Activated CD4-positive, alpha-beta T cell treated with anti-CD3 and anti-CD28 coated beads, Interleukin-2, Interleukin-6, amounts not matched to agents 100 ng/mL and 50 ng/mL, durations not matched to agents 16 hours and 8 hours (primary cell): ENCODE measurements at places on chromosomes 16 and 17.

DNA sequence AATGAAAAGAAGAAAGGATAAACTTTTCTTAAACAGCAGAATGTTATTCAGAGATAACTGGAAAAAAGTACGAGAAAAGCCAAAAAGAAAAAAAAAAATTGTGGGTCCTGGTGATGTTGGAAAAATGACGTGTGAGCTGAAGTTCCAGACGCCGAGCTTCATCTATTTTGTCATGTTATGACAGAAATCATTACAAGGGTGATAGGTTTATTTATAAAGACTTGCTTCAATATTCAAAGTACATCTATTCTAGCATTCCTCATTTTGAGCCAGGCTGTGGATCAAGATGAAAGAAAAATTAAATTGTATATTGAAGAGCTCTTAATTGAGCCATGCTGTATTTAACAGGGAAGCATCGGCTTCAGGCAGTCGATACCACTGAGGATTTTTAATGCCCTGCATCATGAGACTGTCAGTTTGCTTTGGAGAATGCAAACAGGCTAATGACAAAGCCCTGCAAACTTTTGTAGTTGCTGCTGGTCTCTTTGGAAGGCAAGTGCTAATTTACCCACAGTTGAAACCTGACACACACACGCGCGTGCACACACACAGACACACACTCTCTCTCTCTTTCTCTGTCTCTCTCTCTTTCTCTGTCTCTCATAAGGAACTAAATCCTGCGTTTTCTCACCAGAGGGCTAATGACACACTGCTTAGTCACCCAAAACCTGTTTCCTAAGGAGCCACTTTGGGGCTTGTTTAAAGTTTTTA lies 110.7 kb downstream of the WWOX start:
- DNase-seq = no peak

DNA sequence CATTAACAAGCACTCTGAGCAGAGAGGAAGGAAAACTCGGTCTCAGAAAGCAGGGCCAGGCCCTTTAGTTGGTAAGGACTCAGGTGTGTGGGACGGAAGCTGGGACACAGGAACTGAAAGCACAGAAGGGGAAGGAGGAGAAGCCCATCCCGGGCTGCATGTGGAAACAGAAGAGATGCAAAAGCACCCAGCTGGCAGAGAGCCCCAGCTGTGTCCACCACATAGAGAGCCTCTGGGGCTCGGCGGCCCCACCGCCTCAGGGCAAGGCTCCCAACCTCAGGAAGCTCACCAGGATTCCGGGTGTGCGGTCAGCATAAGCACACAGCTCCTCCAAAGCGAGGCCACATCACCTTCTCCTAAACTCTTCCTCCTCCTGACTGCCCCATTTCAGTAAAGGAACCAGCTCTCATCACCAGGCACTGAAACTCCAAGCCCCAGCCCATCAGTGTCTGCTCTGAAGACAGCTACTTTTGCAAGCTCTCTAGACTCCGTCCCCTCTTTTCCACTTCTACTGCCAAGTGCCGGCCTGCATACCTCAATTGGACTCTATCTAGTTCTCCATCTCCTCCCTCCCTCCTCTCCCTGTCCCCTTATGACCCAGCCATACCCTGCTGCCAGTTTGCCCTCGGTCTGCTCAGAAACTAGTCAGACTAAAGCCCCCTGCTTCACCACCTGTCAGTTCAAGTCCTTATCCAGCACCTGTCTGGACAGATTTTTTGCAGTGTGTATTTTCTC lies 6.0 kb downstream of the ST3GAL2 start:
- DNase-seq = no peak

DNA sequence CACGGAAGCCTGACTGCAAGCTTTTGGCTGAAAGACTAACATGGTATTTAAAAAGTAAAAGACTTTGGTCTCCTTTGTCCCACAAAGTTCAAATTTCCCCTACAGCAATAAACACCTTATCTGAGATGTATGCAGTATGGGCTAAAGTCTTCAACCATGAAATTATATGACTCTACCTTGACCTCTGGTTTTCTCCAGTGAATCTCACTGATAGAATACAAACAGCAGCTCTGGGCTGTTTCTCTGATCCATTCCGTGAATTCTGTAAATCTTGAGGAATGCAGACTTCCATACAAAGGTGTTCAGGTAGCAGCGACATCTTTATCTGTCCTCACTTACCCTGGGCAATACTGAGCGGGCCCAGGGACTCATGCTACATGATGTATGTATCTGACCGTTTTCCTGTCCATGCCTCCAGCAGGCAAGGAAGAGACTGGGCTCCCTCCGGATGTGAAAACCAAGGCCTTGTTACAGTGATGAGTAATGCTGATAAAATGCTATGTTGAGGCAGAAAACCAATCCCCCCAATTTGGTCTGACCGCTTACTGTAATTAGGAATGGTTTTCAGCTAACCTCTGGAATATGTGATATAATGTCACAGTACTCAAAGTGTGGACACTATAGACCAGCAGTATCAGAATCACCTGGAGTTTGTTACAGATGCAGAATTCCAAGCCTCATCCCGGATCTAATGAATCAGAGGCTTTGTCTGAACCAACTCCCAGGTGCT lies 589.8 kb downstream of the HS3ST4 start:
- no peak for DNase-seq

GRCh38 chr16:29975811-29976511 lies 2.3 kb downstream of the TAOK2 start:
- DNase-seq = no peak

- DNase-seq = no peak
Observed at GRCh38 chr17:73325527-73325842, 13.7 kb upstream of the CDC42EP4 start.

DNA sequence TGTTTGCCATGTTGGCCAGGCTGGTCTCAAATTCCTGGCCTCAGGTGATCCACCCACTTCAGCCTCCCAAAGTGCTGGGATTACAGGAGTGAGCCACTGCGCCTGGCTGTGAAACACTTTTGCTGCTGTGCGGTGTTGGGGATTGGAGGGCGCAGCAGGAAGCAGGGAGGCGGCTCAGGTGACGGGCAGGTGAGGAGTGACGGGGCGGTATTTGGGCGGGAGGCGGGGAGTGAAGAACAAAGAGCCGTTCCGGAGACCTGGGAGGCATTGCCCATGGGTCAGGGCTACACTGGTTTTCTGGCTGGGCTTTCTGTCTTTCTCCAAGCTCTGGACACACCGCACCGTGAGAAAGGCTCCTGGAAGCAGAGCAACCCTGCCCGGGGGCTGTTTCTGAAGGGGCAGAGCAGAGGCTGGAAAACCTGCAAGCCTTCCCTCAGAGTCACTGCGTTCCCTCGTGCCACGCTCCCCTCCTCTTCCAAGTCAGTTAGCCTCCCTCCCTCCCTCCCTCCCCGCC lies 22.1 kb downstream of the CRISPLD2 start:
- DNase-seq = no peak

GRCh38 chr16:56625140-56625942 lies at the start of gene MT1E:
Gene MT1E, plus strand, starts transcription at chr16:56625781. Its CDS starts 71 bp downstream, at chr16:56625852.
- DNase-seq = peak; percentile 72

DNA sequence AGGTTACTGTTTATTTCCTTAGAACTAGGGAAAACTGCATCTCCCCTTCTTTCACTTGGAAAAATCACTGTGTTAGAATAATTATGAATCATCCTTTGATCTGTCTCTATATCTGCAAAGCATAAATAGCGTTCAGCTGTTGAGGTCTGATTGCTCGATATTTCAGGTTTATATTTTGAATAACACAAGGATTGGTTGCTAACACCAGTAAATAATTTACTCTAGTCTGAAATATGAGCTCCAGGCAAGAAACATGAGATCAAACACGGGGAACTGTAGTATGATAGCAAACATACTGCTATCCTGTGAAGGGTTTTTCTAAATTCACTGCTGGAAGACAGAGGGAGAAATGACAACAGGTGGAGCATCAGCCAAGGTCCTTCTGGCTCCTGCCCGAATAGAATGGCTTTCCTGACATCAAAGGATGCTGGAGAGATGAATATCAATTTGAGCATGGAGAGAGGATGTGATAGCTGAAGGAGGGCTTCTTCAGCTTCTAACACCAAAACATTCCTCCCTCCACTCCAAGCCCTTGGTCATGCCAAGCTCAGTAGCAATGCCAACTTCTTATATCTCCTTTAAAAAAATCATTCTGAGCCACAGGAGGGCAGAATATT lies 450.3 kb downstream of the SHISA9 start:
- DNase-seq = no peak

GRCh38 chr17:33523577-33523981 lies 230.5 kb upstream of the ASIC2 start:
- no peak for DNase-seq

DNA sequence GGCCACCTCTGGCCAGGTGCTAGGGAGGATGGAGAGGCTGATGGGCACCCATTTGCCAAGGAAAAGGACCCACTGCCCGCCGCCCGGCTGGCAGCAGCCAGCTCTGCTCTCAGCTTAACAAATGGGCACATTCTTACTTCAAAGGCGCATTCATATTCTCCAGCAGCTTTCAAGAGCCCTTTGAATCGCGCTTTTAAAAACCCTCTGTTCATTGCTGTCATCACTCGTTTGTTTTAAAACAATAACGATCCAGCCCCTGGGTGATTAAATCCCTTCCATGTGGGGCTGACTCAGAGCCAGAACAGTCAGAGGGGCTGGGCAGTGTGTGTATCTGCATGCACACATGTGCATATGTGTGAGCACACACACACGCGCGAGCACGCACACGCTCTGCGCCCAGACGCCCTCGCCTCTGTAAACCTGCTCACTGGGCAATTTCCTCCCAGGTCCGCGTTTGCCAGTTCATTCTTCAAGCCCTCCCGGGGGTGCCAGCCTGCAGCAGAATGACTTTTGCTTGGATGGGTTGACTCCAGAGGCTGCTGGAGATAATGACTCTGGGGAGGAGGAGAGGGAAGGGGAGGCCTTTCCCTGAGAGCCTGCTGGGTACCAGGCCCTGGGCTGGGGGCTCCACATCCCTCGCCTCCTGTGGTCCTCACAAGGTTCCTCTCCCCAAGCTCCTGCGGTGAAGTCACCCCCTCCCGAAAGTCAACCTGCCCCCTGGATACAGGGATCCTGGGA lies 133.1 kb downstream of the SDK2 start:
- no peak for DNase-seq

DNA sequence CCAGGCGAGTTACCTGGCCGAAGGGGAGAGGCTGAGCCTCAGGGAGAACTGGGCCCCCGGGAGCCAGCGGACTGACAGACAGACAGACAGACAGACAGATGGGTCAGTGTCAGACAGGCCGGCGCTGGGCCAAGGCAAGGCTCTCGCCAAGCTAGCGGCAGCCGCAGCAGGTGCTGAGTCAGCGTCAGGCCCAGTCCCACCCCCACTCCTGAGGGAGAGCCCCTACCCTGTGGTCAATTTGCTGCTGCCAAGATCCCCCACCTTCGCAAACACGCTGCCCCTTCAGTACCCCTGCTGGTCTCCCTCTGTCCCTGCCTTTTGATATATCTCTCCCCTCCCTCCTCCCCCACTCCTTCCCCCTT lies 1.5 kb downstream of the FGF11 start:
- DNase-seq = no peak

DNA sequence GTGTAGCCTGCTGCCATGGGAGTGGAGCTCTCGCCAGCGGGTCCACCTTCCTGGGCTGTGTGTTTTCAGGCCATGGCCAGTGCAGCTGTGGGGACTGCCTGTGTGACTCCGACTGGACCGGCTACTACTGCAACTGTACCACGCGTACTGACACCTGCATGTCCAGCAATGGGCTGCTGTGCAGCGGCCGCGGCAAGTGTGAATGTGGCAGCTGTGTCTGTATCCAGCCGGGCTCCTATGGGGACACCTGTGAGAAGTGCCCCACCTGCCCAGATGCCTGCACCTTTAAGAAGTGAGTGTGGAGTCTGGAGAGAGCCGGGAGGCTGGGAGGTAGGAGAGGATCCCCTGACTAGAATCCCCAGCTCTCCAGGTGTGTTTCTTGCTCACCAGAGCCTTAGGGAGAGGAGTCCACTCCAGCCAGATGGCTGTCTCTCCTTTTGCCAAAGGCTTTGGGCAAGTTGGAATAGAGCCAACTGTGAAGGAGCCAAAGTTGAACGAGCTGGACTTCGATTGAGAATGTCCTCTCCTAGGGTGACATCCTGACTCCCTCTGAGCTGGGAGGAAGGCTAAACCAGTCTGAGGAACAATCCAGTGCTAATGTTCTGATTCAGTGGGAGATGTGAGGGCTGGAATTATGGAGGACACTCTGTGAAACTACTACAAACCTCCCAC lies 24.4 kb upstream of the EFCAB13 start:
- DNase-seq = no peak

DNA sequence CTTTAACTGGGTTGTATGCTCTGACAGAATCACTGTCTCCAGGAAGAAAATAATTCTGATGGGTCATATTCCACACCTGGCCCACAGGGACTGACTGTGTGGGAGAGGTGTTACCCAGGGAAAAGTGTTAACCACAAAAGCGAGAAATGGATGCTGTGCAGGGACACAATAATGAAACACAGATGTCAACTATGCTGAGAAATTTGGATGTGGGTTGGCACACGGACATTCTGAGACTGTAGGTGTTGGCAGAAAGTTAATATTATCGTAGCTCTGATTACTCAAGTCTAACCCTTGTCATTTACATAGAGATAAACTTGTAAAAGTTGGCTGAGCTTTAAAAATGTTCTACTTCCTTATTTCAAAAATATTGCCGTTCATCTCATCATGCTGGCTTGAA lies 19.6 kb downstream of the TMC5 start:
- DNase-seq = peak; percentile 3

DNA sequence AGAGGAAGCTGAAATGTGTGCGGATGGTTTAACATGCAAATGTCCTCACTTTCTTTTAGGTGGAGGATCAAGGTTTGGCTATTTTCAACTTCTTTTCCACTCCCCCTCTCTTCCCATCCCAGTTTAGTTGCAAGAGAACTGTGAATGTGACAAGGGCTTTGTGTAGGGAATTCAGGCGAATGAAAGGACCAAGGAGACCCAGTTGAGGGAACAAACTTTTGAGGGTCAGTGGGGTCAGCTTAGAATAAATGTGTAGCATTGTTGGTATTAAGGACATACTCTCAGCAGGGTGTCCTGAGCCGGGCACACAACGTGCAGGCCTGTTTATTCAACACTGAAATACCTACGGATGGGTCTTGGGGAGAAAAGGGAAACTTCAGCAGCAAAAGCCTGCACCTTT lies 346.0 kb downstream of the PMP22 start:
- no peak for DNase-seq

DNA sequence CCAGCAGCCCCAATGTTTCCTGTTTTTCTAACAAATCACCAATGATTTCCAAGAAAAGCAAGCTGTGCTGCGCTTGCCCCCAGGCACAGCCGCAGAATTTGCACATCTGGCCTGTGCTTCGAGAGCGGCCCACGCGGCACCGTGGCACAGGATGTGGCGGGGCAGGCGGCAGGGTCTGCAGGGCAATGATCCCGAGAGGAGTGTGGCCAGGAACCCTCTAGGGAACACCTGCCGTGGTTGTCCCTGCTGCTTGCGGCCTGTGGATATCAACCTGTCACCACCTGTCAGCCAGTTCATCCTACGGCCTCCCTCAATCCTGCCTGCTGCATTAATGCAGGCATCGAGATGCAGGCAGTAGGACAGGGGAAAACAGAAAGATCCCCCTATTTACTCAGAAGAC lies 24.0 kb downstream of the PIK3R5 start:
- peak; percentile 76 for DNase-seq

GRCh38 chr17:43576563-43577229 lies 30.6 kb upstream of the ETV4 start:
- DNase-seq = peak; percentile 78
